Renal cortex interstitium (tissue), 15 donors: ENCODE measurements at places on chromosomes 16 and 17. TPM values are rescaled to one million over a fixed set of nuclear protein-coding genes. Genes with fewer than 3 reads are reported as not detected.

GRCh38 chr17:13478326-13478830 is 123.4 kb downstream of the HS3ST3A1 start:
- DNase-seq = no peak

- no peak for DNase-seq
Measured at GRCh38 chr16:53664724-53665345, 38.8 kb downstream of the RPGRIP1L start.

GRCh38 chr16:81076566-81077075 is 417 bp downstream of the C16orf46 start:
- peak; percentile 56 for DNase-seq

GRCh38 chr16:49556606-49557446 is 183.2 kb downstream of the C16orf78 start:
- peak; percentile 73 for DNase-seq

GRCh38 chr16:88047462-88047861 is 96.2 kb downstream of the BANP start:
- DNase-seq = no peak

DNA sequence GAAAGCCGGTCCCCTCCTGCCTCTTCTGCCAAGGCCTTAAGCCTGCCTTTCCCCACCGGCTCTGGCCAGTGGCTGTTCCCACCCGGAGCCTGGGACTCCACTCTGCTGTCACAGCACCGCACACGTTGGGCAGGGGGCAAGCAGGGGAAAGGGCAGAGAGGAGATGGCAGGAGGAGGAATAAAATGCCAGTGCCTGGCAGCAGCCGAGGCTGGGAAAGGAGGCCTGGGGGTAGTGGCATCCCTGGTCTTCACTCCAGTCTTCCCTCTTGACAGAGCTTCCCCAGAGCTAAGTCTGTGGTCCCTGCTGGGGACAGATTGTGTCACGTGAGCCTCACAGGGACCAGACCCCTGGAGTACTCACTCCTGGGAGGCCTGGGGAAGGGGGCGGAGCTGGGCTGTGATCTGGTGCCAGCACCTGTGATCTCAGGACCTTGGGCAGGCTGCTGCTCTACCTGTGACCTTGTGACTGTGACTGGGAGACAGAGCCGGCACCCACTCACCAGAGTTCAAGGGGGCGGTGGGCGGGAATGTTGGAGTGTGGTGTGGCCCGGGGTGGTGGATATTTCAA is 97.2 kb upstream of the GSE1 start:
- no peak for DNase-seq

CDRT4 gene
- polyA plus RNA-seq = 11.6 TPM

- DNase-seq = no peak
Measured at GRCh38 chr17:32386844-32387243, 36.9 kb downstream of the ZNF207 start.

DNA sequence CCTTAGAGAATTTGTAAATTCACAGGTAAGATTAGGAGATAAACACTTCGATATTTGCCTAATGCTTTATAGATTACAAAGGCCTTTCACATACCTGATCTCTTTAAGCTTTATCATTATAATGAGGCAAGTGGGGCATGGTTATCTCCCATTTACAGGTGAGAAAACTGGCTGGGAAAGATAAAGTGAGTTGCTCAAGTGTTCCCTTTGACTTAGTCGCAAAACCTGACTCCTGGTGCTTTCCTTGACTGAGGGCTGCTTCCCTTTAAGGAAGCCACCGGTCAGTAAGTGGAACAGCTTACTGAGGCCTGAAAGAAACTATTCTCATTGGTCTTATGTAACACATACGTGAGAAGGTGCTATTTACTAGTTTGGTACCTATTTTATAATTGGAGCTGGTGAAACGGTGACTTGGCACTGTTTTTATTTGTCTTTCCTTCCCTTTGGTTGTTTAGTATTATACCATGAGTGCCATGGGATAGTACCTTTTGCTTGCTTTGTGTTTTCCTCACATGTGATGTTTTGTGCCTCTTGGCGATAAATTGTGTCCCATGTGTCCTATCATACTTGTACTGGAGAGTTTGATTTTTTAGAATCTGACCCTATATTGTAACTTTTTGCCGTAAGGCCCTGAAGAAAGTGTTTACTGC is 57.2 kb downstream of the NUP88 start:
- no peak for DNase-seq

DNA sequence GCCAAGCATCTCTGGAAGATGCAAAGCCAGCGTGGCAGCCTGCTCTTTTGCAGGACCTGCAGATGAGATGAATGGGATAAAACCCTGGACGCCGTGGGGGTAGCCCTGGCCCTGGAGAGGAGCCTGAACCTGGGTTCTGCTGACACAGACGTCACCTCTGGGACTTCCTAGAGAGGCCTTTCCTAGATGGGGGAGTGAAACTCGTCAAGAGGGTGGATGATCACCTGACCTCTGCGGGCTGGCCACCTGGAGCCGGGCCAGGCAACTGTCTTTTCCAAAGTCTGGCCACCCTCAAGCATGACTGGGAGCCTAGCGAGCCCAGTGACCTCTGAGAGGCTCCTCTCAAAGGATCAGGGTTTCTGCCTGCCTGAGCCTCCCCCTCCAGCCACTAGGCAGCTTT is 529.0 kb downstream of the KCNJ18 start:
- no peak for DNase-seq

CES5A gene
- not detected for polyA plus RNA-seq

PITPNM3 gene
- polyA plus RNA-seq = 10.2 TPM
